Mesothelial cell of epicardium (in vitro differentiated cells): ENCODE measurements at places on chromosomes 7 and 10. TPM values are rescaled to one million over a fixed set of nuclear protein-coding genes. Genes with fewer than 3 reads are reported as not detected.

GRCh38 chr10:79583488-79584024 lies 23.3 kb upstream of the SFTPA2 start:
- no peak overlapping the region for H3K27ac ChIP-seq
- no peak overlapping the region for H3K4me3 ChIP-seq
- H3K27me3 ChIP-seq = peaks cover 44% of the 10 kb centered on the region
- no peaks in the 10 kb centered on the region for H3K4me1 ChIP-seq

The HMX2 gene
- not detected in 3 replicates for total RNA-seq

- no peak overlapping the region for H3K4me3 ChIP-seq
- peaks cover 8% of the 10 kb centered on the region for H3K27me3 ChIP-seq
- H3K4me1 ChIP-seq = peaks cover 1% of the 10 kb centered on the region
- DNase-seq = no peak
- no peaks in the 10 kb centered on the region for H3K36me3 ChIP-seq
These were observed 50.9 kb downstream of the LSMEM1 start for GRCh38 chr7:112531675-112532074.

DNA sequence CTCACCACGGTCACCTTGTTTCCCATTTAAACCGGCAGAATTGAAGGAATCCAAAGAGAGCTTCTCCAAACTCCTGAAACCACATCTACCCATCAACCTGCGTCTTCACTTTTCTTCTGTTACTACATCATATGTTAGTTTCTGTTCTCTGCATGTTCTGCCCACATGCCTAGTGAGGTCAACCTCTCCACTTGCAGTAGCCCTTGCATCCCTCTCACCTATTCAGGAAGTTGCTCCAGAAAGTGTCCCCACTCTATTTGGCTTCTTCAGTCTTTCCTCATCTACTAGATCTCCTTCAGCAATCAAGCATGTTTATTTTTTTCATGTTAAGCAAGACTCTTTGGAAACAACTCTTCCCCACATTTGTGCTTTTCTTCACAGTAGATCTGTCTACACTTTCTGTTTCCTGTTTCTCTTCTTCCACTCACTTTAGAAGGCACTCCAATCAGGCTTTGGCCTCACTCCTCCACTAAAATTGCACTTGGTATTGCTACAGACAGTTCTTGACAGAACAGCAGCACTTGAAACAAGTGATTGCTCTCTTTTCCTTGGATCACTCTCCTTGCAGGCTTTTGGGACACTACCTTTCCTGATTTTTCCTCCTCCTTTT lies 7.5 kb downstream of the SAMD9L start:
- no peak overlapping the region for H3K27ac ChIP-seq
- no peak overlapping the region for H3K4me3 ChIP-seq
- no peak for DNase-seq
- peaks cover 9% of the 10 kb centered on the region for H3K27me3 ChIP-seq
- H3K36me3 ChIP-seq = no peaks in the 10 kb centered on the region

GRCh38 chr7:100613412-100614175 lies 1.3 kb downstream of the MOSPD3 start:
- peak overlapping the region; percentile 99 for H3K4me3 ChIP-seq
- H3K36me3 ChIP-seq = peaks cover 8% of the 10 kb centered on the region
- DNase-seq = no peak
- H3K27me3 ChIP-seq = no peaks in the 10 kb centered on the region

- DNase-seq = no peak
- no peaks in the 10 kb centered on the region for H3K27me3 ChIP-seq
- no peak overlapping the region for H3K4me3 ChIP-seq
These were observed 37.2 kb upstream of the GATA3 start for GRCh38 chr10:8017277-8017676.

- H3K4me3 ChIP-seq = no peak overlapping the region
- no peaks in the 10 kb centered on the region for H3K27me3 ChIP-seq
- peaks cover 4% of the 10 kb centered on the region for H3K4me1 ChIP-seq
- no peak for DNase-seq
These were observed 723.7 kb downstream of the SORCS1 start for GRCh38 chr10:106440767-106441166.

DNA sequence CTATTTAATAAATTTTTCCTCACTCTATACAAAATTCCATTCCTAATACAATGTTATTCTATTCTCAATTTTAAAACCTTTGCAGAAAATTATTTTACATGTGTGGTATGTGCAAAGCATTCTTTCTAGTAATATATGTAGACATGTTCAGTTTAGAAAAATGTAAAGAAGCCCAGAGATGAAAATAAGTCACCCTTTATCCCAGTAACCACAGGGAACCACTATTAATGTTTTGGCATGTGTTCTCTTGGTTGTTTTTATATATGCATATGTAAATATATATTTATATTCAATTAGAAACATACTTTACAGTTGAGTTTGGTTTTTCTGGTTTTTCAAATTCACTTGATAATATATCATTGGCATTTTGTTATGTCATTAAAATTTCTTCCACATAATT lies 14.8 kb upstream of the GLCCI1 start:
- H3K4me1 ChIP-seq = peaks cover 41% of the 10 kb centered on the region
- no peak overlapping the region for H3K4me3 ChIP-seq
- DNase-seq = no peak
- H3K27ac ChIP-seq = peak overlapping the region; percentile 80

GRCh38 chr7:139777133-139777891 lies 486 bp downstream of the HIPK2 start:
- peaks cover 28% of the 10 kb centered on the region for H3K4me1 ChIP-seq
- peak overlapping the region; percentile 97 for H3K27ac ChIP-seq
- peaks cover 23% of the 10 kb centered on the region for H3K27me3 ChIP-seq
- no peak for DNase-seq

- H3K27ac ChIP-seq = no peak overlapping the region
- no peaks in the 10 kb centered on the region for H3K36me3 ChIP-seq
- H3K4me1 ChIP-seq = peaks cover 6% of the 10 kb centered on the region
- H3K4me3 ChIP-seq = no peak overlapping the region
These were observed 3.9 kb upstream of the POU6F2 start for GRCh38 chr7:38973760-38974159.

DNA sequence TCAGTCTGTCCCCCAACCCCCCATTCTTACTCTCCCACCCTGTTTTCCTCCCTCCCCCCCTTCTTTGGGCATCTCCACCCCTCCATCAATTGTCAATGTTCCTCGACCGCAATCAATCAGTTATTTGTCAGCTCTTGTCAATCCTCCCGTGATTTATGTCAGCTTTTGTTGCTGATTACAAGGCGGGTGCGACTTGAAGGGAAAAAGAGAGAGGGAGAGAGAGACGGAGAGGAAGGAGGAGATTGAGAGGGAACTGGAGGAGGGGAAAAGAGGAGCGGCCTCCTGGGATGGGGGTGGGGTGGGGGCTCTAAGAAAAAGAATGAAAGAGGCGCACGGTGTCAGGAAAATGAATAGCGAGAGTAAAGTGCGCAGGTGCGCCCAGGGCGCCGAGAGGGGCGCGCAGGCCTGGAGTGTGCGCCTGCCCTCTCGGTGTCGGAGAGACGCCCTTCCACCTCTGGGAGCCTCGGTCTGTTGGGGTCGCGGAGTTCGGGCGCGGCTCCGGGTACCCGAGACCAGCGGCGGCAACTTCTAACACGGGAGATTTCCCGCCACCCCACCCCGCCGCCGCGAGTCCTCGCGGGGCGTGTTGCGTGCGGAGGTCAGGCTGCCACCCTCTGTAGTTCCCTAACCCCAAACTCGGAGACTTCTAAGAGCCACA lies 1.1 kb upstream of the ZNF503 start:
- H3K36me3 ChIP-seq = peaks cover 3% of the 10 kb centered on the region
- peak overlapping the region; percentile 97 for H3K27ac ChIP-seq
- peak; percentile 72 for DNase-seq

- no peak overlapping the region for H3K4me3 ChIP-seq
- H3K27me3 ChIP-seq = no peaks in the 10 kb centered on the region
- H3K4me1 ChIP-seq = peaks cover 16% of the 10 kb centered on the region
- H3K36me3 ChIP-seq = peaks cover 23% of the 10 kb centered on the region
- no peak overlapping the region for H3K27ac ChIP-seq
- no peak for DNase-seq
These were observed 6.3 kb downstream of the NDUFB2 start for GRCh38 chr7:140702774-140703173.

The GIMAP4 gene
- not detected in 3 replicates for total RNA-seq

DNA sequence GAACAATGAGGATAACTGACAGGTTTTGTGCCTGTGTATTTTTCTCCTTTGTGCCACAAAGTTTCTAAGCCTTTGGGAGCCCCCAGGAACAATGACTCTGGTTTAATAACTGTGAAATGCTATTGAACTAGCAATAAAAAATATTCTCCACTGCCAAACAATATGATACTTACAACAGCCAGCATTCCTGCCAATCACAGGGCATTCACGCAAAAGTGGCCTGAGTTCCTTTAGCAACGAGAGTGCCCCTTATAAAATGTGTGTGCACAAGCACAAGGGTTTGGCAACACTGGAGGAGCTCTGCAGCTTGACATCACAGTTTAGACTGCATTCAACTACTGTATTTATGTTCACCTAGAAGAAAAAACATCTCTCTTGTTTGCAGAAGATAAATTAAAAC lies 412.9 kb upstream of the NFE2L3 start:
- H3K27me3 ChIP-seq = no peaks in the 10 kb centered on the region
- DNase-seq = no peak

GRCh38 chr10:116779076-116779687 lies 36.8 kb upstream of the HSPA12A start:
- no peaks in the 10 kb centered on the region for H3K36me3 ChIP-seq
- DNase-seq = no peak
- no peak overlapping the region for H3K27ac ChIP-seq
- peaks cover 9% of the 10 kb centered on the region for H3K4me1 ChIP-seq
- no peak overlapping the region for H3K4me3 ChIP-seq

The CYP3A7 gene
- total RNA-seq = 0.33 TPM in 1 of 3 replicates, not detected in the others

The GDI2 gene
- total RNA-seq = 216 to 221 TPM (median 221 TPM) in 3 replicates

- H3K4me1 ChIP-seq = peaks cover 4% of the 10 kb centered on the region
- H3K27ac ChIP-seq = no peak overlapping the region
- H3K27me3 ChIP-seq = peaks cover 13% of the 10 kb centered on the region
- no peak overlapping the region for H3K4me3 ChIP-seq
- no peak for DNase-seq
- no peaks in the 10 kb centered on the region for H3K36me3 ChIP-seq
These were observed 60.5 kb upstream of the BET1 start for GRCh38 chr7:94064541-94065191.

The RASA4B gene
- total RNA-seq = 6.5 to 8.4 TPM (median 8.2 TPM) in 3 replicates

DNA sequence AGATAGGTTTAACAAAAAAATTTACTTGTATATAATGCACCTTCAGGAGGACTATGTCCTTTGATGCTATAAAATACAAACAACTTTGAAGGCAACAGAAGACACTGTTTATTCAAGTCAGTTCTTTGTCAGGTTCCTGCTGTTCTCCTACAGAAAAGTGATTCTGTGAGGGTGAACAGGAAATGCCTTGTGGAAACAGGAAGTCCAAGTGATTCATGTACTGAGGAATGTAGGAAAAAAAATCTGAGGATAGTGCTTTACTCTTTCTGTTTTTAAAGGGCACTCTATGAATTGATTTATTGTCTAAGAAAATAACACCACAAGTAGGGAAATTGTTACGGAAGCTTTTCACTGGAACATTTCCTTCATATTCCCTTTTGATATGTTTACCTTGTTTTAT lies 171.9 kb downstream of the HDAC9 start:
- peak overlapping the region; percentile 39 for H3K27ac ChIP-seq
- no peaks in the 10 kb centered on the region for H3K27me3 ChIP-seq
- peaks cover 24% of the 10 kb centered on the region for H3K4me1 ChIP-seq
- peaks cover 8% of the 10 kb centered on the region for H3K36me3 ChIP-seq

DNA sequence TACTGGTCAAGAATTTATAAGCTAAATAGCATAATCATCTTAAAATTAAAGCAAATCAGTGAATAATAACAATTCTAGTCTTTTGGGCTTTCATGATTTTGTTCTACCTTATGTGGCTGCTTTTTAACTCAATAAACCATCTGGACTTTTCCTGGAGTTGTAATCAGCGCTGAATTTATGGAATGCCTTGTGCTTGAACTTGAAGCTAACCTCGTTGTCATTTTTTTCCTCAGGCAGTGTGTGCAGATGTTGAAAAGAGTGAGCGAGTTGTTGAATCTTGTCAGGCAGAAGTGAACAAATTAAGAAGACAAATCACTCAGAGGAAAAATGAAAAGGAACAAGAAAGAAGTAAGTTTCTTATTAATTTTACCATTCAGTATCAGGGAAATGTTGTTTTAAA lies 29.5 kb downstream of the ABRAXAS2 start:
- peak overlapping the region; percentile 88 for H3K27ac ChIP-seq
- H3K27me3 ChIP-seq = no peaks in the 10 kb centered on the region
- peaks cover 17% of the 10 kb centered on the region for H3K4me1 ChIP-seq
- no peak overlapping the region for H3K4me3 ChIP-seq
- DNase-seq = no peak

- H3K4me1 ChIP-seq = peaks cover 17% of the 10 kb centered on the region
- DNase-seq = no peak
- no peak overlapping the region for H3K27ac ChIP-seq
- no peaks in the 10 kb centered on the region for H3K36me3 ChIP-seq
- H3K27me3 ChIP-seq = peaks cover 9% of the 10 kb centered on the region
These were observed 123.9 kb downstream of the TAX1BP1 start for GRCh38 chr7:27863880-27864279.

- no peak for DNase-seq
- peaks cover 27% of the 10 kb centered on the region for H3K4me1 ChIP-seq
- H3K27me3 ChIP-seq = no peaks in the 10 kb centered on the region
- H3K36me3 ChIP-seq = no peaks in the 10 kb centered on the region
- peak overlapping the region; percentile 70 for H3K27ac ChIP-seq
- no peak overlapping the region for H3K4me3 ChIP-seq
These were observed 122.8 kb downstream of the CUBN start for GRCh38 chr10:17006631-17007417.
